ENCODE measurements at places on chromosomes 13 and 19. TPM values are rescaled to one million over a fixed set of nuclear protein-coding genes. Genes with fewer than 3 reads are reported as not detected.

KLK3 gene
- not detected for total RNA-seq

GSX1 gene
- total RNA-seq: not detected

SPACA4 gene
- total RNA-seq: not detected

GRCh38 chr19:39871362-39871761 lies 25.2 kb upstream of the FBL start:
- no peaks in the 10 kb centered on the region for H3K27me3 ChIP-seq
- H3K36me3 ChIP-seq: no peaks in the 10 kb centered on the region
- DNase-seq: no peak

- H3K27me3 ChIP-seq: no peaks in the 10 kb centered on the region
- no peak overlapping the region for H3K4me3 ChIP-seq
- no peak overlapping the region for H3K27ac ChIP-seq
- no peak for DNase-seq
- no peaks in the 10 kb centered on the region for H3K4me1 ChIP-seq
These were observed 8.0 kb downstream of the CYP4F22 start for GRCh38 chr19:15516363-15516762.

- H3K27ac ChIP-seq: no peak overlapping the region
- H3K36me3 ChIP-seq: no peaks in the 10 kb centered on the region
- DNase-seq: no peak
- no peaks in the 10 kb centered on the region for H3K4me1 ChIP-seq
- H3K4me3 ChIP-seq: no peak overlapping the region
These were observed 337.7 kb downstream of the KCNRG start for GRCh38 chr13:50352720-50353480.

DNA sequence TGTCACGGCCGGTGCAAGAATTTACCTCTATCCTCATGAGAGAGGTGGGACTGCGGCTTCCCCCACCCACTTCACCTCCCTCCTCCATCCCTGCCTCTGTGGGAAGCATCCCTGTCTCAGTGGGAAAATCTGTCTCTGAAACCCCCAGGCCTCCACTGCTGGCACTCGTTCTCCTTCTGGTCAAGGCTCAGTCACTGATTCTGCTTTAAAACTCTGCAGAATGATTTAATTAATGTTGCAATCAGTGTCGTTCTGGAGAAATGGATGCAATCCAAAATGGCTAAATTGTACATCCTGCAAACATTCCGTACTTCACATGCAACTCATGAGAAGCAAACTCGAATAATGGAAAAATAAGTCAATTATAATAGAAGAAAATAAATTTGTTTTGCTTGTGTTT lies 5.6 kb downstream of the RASL11A start:
- DNase-seq: no peak
- H3K4me1 ChIP-seq: no peaks in the 10 kb centered on the region
- H3K4me3 ChIP-seq: no peak overlapping the region
- peaks cover 9% of the 10 kb centered on the region for H3K27me3 ChIP-seq
- no peaks in the 10 kb centered on the region for H3K36me3 ChIP-seq

GRCh38 chr19:56309511-56310185 lies 5.0 kb downstream of the ZSCAN5A start:
- no peak overlapping the region for H3K27ac ChIP-seq
- H3K4me1 ChIP-seq: peaks cover 6% of the 10 kb centered on the region
- H3K27me3 ChIP-seq: no peaks in the 10 kb centered on the region
- H3K4me3 ChIP-seq: no peak overlapping the region
- no peaks in the 10 kb centered on the region for H3K36me3 ChIP-seq

DNA sequence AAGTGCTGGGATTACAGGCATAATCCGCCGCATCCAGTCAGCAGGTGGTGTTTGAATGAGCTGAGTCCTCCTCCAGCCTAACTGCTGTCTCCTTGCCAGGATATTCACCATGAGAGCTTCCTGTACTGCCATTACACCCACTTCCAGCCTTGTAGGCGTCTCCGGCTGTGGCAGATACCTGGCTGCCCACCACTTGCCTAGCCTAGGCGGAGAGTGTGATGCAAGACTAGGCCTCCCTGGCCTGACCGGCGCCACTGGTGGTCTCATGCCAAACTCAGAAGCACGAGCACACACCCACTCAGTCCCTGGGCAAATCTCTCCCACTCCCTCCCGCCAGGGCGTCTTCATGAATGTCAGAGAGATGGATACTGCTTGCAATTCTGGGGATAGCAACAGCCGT lies 16.6 kb downstream of the IL12RB1 start:
- no peak overlapping the region for H3K27ac ChIP-seq
- no peak for DNase-seq
- no peaks in the 10 kb centered on the region for H3K27me3 ChIP-seq
